ENCODE measurements at places on chromosomes 2 and 18.

- DNase-seq, result no peak
Measured at GRCh38 chr2:128661311-128661710, 342.6 kb upstream of the HS6ST1 start.

DNA sequence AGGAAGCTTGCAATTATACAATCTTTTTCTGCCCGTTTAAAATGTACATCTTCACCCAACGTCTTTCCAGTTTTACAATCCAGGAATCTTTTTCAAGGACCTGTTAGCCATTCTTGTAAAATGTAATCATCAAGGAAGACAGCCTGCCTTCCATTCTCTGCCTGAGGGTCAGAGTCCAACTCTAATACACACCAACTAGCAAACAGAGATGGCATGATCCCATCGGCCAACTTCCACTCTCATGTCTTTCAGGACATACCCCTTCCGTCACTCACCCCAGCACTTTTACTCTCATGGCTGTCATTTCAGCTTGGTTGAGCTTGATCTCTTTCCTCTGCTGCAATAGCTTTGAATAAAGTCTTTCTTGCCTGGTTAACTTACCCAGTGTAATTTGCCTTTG, 172.5 kb upstream of the NETO1 start:
- no peak for DNase-seq

DNA sequence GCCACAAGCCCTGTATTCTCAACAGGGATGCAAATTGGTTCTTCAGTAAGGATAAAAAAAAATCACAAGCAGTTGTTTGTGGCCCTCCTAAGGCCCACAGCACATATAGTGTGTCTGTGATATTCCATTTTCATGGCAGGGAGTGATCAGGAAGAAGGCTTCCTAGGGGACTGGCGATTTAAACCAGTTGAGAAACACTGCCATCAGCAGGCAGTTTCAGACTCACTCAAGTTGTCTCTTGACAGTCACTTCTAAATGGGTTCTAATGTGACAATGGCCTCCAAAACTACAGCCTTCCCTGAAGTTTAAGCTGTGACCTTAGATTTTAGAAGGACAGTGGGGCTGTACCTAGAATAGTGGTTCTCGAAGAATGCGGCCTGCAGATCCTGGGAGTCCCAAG, 6.0 kb downstream of the CIAO1 start:
- no peak for DNase-seq

DNA sequence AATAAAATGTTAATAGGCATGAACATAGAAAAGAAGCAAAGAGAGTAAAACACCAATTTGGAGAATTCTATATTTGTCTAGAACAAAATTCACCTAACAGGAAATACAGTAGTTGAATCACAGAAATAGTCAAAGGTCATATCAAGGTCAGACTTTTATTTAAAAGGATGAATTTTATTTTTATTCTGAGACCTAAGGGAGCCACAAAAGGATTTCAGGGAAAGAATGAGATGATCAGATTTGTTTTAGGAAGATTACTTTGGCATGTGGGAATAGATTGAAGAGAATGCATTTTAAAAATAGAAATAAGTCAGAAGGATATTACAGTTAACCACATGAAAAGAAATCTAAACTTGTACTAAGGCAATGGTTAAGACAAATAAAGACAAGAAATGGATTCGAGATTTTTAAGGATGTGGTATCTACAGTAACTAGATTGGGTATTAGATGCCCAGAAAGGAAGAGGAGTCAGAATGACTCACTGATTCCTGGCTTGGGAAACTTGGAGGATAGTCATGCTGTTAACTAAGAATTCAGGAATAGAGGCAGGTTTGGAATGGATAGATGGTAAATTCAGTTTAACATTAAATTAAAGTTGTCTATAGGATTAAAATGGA, 56.0 kb downstream of the METTL4 start:
- no peak for DNase-seq

DNA sequence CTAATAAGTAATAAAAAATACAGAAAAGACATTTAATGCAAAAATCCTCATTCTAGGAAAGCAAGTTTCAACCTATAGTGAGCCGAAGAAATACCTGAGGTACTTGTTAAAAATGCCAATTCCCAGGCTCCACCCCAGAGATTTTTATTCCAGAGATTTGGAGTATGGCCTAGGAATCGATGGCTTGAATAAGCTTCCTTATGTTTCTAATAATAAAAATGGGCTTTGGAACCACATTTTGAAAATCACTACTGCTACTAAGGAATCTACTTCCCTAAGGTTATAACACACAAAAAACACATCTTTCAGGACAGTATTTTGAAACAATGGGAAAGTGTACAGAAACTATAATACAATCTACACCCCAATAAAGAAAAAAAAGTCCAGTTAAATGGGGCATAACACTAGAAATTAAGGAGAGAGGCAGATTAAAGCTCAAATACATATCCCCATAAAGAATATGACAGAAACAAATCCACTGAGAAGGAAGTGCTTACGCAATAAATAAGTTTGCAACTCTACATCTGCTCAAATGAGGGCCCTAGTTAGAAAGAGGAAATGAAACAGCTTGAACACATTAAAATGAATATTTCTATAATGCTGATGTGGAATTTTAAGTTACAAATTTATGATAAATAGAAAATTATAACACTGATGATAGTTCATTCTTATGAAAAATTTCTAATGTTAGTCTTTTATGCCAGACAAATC, 103.7 kb downstream of the EPB41L3 start:
- DNase-seq, result no peak

- DNase-seq, result no peak
Measured at GRCh38 chr18:77062518-77063003, 70.0 kb downstream of the MBP start.

GRCh38 chr2:171247741-171248662, 87.3 kb upstream of the TLK1 start:
- no peak for DNase-seq

- no peak for DNase-seq
Measured at GRCh38 chr2:136980303-136980702, 215.0 kb downstream of the THSD7B start.

DNA sequence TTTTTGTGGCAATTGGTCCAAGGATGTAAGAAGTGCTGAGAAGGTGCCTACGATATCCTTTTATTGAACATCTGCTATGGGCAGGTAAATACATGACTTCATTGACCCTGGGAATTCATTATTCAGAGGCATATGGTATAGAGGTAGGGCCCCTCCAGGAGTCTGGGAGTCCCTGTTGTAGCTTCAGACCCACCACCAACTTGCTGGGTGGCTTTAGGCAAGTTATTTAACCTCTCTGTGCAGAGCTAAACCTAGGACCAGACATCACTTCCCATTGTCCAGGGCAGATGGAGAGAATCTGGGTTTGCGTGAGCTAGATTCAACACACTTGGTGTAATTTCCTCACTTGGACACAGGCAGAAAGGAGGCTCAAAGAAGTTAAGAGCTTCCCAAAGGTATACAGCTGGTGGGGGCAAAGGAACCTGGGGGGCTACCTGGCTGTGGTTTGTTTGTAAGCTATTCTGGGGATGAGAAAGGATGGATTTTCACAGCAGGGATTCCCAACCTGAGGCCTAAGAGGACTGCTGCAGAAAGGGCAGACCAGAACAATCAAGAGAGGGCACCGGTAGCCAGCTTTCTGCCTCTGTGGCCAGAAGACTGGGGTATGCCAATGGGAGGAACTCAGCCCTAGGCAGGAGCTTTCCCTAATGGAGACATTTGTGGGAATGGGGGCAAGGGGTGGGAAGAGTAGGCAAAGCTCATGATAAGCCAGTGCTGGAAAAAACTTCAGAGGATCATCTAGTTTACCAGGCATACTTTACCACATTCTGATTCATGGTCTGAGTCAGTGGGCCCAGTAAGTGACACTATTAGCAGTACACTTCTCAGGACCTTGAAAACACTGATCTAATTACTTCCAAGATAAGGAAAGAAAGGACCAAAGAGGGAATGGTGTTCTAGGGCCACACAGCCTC, 102.7 kb upstream of the SMAD2 start:
- no peak for DNase-seq

DNA sequence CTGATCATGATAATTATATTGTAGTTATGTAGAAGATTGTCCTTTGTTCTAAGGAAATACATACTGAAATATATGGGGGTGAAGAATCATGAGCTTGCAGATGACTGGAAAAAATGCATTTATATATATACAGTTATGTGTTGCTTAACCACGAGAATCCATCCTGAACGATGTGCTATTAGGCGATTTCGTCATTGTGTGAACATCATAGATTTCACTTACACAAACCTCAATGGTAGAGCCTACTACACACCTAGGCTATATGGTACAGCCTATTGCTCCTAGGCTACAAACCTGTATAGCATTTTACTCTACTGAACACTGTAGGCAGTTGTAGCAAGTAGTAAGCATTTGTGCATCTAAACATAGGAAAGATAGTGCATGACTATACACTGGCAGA, 2.6 kb upstream of the ACAA2 start:
- DNase-seq, result no peak

- DNase-seq, result no peak
Measured at GRCh38 chr18:9838144-9838877, 47.5 kb upstream of the TXNDC2 start.

GRCh38 chr2:197210430-197210829, 100.2 kb downstream of the ANKRD44 start:
- no peak for DNase-seq

DNA sequence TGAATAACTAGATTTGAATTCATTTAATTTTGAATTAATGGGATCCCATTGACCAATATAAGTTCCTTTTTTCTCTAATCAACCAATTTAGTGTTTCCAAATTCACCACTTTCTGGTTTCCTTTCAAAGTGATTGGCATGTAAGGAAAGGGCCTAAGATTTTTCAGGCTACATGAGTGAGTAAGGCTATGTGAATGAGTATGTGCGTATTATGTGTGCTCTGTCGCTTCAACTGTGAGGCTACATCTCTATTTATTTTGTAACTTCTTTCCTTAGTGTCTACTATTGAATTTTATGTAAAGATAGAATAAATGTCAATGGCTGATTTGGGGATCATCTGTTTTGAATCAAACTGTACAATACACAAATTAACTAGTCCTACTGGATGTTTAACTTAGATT, 110.6 kb downstream of the ABCA12 start:
- DNase-seq, result no peak

DNA sequence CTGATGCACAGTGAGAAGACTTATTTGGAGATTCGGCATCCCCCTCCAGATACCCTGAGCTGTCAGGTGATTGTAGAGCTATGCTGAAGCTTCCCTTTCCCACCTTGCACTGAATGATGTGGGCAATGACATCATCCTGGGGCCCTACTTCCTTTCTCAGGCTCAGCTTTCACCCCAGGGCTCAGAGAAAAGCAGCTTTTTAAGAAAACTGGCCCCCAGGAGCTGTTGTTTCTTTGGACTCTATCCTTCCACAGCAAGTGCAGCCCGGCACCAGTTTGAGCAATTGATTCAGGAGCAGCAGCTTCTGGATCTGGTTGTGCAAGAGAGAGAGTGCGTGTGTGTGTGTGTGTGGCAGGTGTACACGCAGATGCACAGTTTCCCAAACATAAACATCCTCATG, 251.3 kb downstream of the ANAPC1 start:
- DNase-seq, result no peak

- no peak for DNase-seq
Measured at GRCh38 chr18:49907346-49907929, 94.1 kb upstream of the ACAA2 start.

DNA sequence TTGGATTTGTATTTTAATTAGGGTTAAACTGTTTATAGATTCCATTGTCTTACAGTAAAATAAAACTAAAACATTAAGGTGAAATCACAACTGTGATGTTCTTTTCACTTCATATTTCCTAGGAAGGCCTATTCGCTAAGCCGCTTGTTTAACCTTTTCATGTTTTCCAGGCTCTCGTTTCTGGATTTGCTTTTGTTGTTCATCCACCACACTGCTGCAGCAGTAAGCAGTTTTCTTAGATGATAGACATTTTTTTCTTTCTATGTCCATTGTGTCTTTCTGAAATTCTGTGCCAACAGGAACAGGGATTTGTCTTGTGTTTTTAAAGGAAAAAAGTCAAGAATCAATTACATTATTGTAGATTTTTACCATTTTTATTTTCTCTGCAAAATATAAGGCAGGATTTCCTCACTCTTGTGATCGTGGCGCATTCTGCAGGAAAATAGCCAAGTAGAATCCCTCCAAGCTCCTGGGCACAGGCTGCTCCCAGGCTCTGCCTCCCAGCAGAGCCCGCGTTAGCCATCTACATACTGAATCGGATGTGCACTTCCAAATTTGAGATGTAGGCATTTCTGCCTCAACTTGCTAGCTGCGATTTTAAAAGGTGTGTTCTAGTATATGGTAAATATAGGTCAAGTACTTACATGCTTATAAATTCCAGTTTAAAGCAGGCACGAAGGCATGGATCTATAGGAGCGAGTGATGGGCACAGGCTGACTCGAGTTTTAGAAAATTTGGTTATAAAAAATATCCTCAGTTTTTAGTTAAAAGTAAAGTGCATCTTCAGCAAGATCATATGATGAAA, 10.2 kb downstream of the TSHZ1 start:
- no peak for DNase-seq

DNA sequence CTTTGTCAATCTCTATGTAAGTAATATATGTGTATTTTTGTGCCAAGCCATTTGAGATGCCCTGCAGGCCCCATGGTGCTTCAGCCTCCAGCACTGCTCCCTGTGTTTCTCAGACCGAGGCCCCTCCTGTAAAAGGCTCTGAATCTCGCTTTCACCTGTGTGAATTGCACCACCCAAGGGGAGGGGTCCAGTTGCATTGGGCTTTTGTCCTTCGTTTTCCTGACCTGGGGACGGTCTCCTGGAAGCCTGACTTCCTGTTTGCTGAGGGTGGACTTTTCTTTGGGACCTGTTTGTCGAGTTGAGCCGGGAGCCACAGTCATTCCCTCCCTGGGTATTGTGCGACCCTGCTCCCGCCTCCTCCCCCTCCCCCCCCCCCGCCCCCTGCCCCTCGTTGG, 48.9 kb downstream of the AGAP1 start:
- DNase-seq, result no peak

DNA sequence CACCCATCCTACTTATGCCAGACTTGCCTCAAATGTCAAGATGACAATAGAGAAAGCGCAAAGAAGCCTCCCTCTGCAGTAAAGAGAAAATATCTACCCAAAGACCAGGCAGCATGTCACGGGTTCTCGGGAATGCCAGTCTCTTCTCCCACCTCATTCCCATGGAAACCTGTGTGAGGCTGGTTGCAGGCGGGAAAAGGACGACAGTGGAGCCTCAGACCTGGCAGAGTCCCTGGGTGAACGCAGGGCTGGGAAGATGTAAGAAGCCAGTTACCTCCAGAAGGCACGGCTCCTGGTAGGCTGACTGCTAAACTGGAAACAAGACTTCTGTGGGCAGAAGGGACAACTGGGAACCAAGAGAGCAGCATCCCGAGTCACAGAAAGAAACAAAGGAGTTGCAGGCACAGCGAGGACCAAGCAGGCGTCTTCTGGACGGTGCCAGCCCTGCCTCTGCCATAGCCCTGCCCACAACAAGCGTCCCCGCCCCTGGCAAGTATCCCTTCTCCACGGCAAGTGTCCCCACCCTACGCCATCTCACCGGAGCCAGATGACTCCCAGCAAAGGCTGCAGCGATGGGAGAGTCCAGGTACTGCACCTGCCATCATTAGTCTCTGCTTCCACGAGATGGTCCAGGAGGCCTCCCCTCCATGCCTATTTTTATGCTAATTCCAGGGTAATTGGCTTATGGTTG, 440.8 kb upstream of the MYT1L start:
- no peak for DNase-seq

GRCh38 chr2:3596901-3597417, 2.0 kb downstream of the COLEC11 start:
- no peak for DNase-seq

GRCh38 chr2:60353406-60353800, 200.1 kb downstream of the BCL11A start:
- no peak for DNase-seq

Measured in D721Med (cell line).